ENCODE measurements at places on chromosomes 16 and 17. TPM values are rescaled to one million over a fixed set of nuclear protein-coding genes. Genes with fewer than 3 reads are reported as not detected.

- peak; percentile 96 for DNase-seq
- peaks cover 82% of the 10 kb centered on the region for H3K4me1 ChIP-seq
- H3K27me3 ChIP-seq = no peaks in the 10 kb centered on the region
- peak overlapping the region; percentile 90 for H3K4me3 ChIP-seq
Observed at GRCh38 chr17:1486802-1487695, 5.4 kb downstream of the MYO1C start.

Gene RDM1
- total RNA-seq = not detected

GRCh38 chr16:55526441-55526840, 17.6 kb downstream of the LPCAT2 start:
- no peak overlapping the region for H3K27ac ChIP-seq
- no peaks in the 10 kb centered on the region for H3K27me3 ChIP-seq
- no peaks in the 10 kb centered on the region for H3K4me1 ChIP-seq
- no peak for DNase-seq
- no peaks in the 10 kb centered on the region for H3K36me3 ChIP-seq

- no peak overlapping the region for H3K27ac ChIP-seq
- H3K36me3 ChIP-seq = no peaks in the 10 kb centered on the region
- peak overlapping the region; percentile 22 for H3K4me3 ChIP-seq
- H3K27me3 ChIP-seq = peaks cover 61% of the 10 kb centered on the region
- DNase-seq = no peak
Observed at GRCh38 chr17:46818929-46819859, 702 bp upstream of the WNT3 start.

- H3K4me1 ChIP-seq = peaks cover 6% of the 10 kb centered on the region
- no peaks in the 10 kb centered on the region for H3K27me3 ChIP-seq
- H3K36me3 ChIP-seq = no peaks in the 10 kb centered on the region
- H3K27ac ChIP-seq = no peak overlapping the region
- peak; percentile 83 for DNase-seq
- H3K4me3 ChIP-seq = no peak overlapping the region
Observed at GRCh38 chr16:85245307-85246172, 133.3 kb upstream of the CIBAR2 start.

DNA sequence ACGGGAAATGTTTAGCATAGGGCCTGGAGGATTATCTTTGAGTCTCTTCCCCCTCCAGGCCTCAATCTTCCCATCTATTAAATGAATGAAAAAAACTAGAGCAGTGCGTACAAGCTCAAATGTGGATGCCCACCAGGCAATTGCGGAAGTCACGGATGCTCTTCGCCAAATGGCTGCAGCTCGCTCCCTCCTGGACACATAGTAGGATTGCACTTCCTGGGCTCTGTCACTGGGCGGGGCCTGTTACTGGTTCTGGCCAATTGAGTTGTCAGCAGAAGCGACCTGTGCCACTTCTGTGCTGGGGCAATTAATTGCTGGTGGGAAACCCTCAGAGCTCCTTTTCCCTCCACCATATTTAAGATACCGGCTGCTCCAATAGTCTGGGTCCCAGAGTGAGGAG, 168.2 kb upstream of the IRX6 start:
- no peaks in the 10 kb centered on the region for H3K36me3 ChIP-seq
- no peak for DNase-seq
- H3K4me1 ChIP-seq = no peaks in the 10 kb centered on the region
- H3K27ac ChIP-seq = no peak overlapping the region
